A172 (cell line): ENCODE measurements at places on chromosomes 5 and 9.

DNA sequence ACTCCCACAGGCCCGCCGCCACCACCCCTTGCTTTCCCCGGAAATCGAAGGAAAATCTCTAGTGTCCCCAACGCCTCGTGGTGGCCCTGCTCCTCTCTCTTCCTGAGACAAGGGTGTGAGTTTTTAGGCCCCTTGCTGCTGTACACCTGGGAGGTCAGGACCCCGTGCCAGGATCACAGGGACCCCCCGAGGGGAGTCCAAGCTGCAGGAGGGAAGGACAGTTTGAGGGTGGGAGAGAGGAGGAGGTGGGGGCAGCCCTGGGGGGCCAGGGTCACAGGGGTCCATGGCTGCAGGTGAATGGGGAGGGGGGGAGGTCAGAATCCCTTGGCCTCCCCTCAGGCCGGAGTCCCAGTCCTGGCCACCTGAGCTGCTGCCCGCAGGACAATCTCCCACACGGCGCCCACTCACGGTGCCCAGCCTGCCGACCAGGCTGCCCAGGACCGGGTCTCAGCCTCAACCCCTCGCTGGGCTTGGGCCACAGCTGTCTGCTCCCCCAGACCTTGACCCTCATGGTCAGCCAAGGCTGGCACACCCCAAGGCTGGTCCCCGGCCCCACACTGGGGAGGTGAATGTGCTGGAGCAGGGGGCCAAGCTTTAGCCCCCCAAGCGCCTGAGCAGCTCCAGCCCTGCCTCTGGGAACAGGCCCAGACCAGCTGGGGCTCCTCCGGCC, 19.9 kb downstream of the TPPP start:
- no peak for DNase-seq

DNA sequence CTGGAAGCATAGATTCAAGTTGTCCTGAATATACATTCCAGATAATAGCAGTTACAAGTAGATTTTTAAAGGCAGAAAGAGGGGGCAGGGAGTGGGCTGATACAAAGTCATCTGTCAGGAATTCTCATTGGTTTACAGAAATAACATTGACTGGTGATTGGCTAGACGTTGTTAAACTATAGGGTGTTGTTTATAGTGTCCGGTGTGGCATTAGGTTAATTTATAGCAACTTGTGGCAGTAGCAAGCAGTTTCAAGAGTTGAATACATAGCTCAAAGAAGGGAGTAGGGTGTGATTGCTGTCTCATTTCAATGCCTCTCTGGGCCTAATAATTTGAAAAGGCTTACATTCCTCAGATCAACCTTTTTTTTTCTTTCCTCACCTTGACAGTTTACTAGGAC, 10.7 kb upstream of the POC5 start:
- DNase-seq, result no peak

- DNase-seq, result peak; percentile 13
Measured at GRCh38 chr9:97633859-97634490, 354 bp downstream of the NCBP1 start.

- DNase-seq, result no peak
Measured at GRCh38 chr9:123868002-123868401, 61.9 kb downstream of the DENND1A start.

DNA sequence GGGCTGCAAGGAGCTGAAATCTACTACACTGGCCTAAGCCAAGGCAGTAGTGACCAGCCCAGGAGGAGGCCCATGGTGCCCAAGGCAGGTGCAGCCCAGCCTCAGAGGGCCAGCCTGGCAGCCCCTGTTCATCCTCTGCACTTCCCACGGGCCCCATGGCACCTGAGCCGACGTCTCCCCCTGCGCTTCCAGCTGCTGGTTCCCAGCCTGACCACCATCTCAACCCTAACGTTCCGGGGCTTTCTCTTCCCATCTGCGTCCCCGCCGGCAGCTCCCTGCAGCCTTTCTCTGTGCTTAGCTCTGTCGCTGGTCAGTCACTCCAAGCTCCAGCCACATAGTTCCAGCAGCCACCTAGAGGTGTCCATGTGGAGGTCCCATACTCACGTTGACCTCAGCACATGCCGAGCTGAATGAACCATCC, 105.5 kb upstream of the LMX1B start:
- DNase-seq, result no peak

- DNase-seq, result no peak
Measured at GRCh38 chr9:27564670-27565069, 8.6 kb downstream of the C9orf72 start.
